ENCODE measurements at places on chromosomes 5 and 9.

GRCh38 chr9:115046824-115047223, 71.1 kb downstream of the TNC start:
- no peak for DNase-seq

- DNase-seq: no peak
Measured at GRCh38 chr9:114588651-114589526, 1.3 kb downstream of the ATP6V1G1 start.

- no peak for DNase-seq
Measured at GRCh38 chr9:107567462-107567861, 77.9 kb upstream of the KLF4 start.

GRCh38 chr5:93503598-93504067, 77.4 kb downstream of the NR2F1-AS1 start:
- no peak for DNase-seq
